Panc1 (cell line): ENCODE measurements at places on chromosomes 12 and 14.

DNA sequence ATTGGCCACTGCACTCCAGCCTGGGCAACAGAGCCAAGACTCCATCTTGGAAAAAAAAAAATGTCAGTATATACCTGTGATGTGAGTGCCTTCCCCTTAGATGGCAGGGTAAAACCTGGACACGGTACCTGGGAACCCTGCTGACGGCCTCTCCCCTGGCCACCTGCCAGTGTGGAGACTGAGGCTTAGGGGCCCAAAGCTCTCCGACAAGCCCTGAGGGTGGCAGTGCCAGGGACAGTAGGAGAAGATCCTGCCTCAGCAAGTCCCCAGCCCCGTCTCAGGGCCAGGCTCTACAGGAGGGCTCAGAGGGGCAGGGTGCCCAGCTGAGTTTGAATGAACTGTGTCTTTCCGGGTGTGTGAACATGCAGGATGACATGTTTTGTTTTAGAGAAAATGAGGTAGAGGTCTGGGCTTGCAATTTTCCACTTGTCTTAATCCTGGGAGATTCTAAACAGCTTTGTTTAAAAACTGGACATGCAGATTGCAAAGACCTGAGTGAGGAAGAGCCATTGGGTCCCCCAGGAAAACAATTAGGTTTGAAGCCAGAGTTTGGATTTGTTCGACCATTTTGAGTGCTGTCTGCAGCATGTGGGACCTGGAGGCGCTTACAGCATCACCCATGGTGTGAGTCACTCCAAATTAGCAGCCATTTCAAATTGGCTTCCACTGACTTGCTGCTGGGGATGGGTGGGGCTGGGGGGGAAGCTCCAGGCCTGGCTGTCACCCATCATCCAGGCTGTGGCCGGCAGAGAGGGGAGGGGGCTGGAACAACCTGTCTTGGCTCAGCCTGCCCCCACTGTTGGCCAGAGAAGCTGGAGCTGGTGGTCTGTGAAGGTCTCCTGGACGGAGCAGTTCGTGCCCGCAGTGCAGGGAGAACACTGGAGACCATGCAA, 10.8 kb downstream of the TSPAN9 start:
- no peak for DNase-seq

GRCh38 chr12:82434392-82434911, 76.1 kb downstream of the METTL25 start:
- no peak for DNase-seq

GRCh38 chr14:69532561-69533340, 41.9 kb downstream of the CCDC177 start:
- DNase-seq, result no peak

DNA sequence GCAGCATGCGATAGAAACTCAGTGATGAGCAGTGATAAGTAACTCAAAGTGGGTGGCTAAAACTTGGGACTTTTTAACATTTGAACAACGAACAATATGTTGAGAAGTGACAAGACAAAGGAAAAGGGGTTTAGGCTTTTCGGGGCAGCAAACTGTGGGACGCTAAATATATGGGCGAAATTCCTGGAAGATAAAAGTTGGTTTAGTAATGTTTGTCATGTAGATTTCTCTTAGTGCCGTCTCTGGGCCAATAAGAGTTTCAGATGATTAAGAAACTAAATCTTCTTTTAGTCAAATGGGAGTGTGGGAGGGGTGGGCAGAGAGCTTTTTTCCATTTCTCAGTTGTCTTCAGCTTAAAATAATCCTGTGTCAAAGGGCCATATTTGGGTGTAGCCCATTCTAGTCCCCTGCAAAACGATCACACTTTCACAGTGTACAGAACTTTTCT, 41.7 kb upstream of the FUT8 start:
- DNase-seq, result no peak

GRCh38 chr12:15546102-15546701, 223.9 kb downstream of the PTPRO start:
- no peak for DNase-seq

- no peak for DNase-seq
Observed at GRCh38 chr14:36268121-36268520, 52.3 kb downstream of the MBIP start.

DNA sequence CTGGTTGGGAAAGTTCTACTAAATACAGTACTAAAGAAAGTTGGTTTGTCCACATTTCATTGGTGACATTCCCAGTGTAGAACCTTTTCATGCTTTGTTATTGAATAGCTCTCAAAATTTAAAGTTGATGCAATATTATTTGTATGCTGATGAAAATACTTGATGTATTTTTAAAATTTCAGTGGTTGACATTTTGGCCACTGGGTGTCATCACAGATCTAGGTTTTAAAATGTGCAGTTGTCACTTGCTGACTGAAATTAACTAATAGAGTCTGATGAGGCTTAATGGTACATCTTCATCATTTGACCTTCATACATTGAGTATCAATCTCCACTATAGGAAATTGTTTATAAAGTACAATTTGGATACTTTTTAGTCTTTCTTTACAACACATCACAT, 37.1 kb downstream of the CMAS start:
- DNase-seq, result peak; percentile 12

DNA sequence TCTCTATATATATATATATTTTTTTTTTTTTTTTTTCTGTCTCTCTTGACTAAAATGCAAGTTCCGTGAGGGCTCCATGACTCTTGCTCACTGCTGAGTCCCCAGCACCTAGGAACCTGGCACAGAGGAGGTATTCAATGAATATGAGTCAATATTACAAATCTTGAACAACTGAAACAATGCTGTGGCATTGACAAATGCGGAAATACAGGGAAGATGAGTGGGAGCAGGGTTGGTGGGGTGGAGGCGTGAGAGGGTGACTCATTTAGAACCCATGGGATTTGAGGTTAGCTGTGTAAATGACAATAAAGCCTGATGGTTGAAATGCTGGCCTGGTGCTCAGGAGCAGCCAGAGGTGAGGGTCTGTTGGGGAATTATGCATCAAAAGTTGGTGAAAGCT, 121.7 kb upstream of the FUT8 start:
- no peak for DNase-seq

- DNase-seq, result no peak
Observed at GRCh38 chr14:95548328-95548929, 13.6 kb downstream of the GLRX5 start.

GRCh38 chr14:105529569-105530284, 3.3 kb downstream of the TMEM121 start:
- DNase-seq, result no peak

DNA sequence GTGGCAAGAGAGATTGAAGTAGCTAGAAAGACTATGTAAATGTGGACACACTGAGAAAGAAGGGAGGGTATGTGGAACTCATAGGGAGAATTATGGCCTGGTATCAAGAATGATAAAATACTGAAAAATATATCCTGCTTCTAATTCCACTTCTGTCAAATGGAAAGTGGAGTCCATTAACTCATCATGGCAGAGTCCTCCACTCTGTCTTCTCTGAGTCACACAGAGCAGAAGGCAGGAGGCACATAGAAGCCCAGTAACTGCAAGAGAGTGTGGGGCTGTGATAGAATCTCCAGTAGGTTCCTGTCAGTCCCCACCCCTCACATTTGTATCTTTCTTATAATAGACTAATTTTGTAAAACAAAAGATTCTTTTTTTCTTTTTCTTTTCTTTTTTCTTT, 223.7 kb downstream of the AKAP6 start:
- DNase-seq, result no peak

DNA sequence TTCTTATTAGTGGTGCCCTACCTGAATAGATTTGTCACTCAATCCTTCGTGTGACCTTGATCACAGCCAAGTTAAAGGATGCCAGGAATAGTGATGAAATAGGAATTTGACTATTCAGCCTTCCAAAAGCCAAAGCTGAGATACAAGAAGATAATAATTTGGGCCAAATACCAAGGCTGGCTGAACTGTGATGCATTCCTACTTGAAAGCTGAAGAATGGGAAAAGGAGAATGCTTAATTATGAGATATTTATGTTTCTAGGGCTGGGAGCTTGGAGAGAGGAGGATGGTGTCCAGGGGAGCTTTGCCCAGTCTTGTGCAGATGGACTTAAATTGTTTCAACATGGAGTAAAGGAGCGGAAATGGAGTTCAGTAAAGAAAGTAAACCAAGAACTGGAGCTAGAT, 5.2 kb downstream of the RNASE7 start:
- no peak for DNase-seq

DNA sequence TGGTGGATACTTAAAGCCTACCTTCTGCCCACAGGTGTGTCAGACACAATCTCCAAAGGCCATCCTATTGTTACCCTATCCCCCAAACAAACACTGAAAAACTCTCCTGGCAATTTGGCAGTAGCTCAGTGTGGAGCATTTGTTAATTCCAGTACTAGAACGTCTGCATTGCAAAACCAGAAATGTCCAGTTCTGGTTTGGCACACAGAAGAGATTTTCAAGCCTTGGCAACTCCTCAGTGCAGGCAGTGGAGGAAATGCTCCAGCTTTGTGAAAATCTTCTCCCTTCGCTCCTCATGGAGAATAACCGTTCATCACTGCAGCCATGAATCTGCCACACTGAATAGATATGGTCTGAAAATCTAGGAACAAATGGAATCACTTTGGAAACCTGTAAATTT, 5.3 kb upstream of the SOCS2 start:
- DNase-seq, result no peak

DNA sequence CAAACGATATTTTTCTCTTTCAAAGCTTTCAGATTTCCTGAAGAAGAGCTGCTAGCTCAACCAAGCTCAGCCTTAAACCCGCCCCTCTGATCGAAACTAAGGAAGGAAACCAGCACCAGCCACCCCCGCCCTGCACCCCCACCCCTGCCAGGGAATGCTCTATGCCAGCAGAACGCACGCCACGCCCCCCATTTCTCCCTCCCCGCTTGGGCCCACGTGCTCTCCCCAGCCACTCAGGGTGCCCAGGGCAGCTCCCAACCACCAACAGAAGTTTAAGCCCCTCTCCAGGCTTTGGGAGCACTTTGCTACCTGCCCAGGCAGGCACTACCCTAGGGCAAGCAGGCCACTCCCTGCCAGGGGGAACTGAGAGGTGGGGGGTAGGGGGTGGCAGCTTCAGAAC, 18.8 kb upstream of the KRT78 start:
- DNase-seq, result no peak

DNA sequence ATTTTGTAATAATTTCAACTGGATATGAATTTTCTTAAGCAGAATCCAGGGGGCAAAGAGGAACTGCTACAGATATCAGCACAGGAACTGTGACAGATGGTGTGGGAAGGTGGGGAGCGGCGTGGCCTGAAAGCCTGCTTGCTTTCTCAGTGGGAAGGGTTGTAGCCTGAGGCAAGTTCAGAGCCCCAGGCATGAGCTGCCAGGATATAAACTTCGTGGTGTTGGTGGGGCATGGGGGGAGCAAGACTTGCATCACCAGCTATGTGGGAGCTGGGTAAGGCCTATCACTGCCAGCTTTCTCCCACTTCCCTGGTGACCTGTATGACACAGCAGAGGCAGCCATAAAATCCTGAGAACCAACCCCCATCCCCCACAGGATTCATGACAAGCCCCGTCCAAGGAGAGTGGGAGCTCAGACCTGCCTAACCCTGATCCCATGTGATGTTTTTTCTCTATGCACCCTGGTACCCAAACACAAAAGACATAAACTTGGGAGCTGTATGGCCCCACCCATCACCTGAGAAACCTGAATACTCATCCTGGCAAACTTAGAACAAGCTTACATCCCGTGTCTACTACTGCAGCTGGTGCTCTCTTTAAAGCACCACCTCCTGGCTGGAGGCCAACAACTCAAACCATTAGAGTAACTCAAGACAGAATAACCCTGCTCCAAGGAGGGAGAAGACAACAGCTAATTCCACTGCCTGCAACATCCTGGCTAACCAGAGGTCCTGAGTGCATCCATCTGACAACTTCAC, 16.5 kb downstream of the CLEC1A start:
- DNase-seq, result no peak

- no peak for DNase-seq
Observed at GRCh38 chr12:56202366-56202765, 13.1 kb upstream of the SMARCC2 start.

GRCh38 chr14:77071938-77072388, 26.1 kb upstream of the CIPC start:
- DNase-seq, result no peak

GRCh38 chr12:50024805-50025186, 498 bp downstream of the RACGAP1 start:
- DNase-seq, result no peak

DNA sequence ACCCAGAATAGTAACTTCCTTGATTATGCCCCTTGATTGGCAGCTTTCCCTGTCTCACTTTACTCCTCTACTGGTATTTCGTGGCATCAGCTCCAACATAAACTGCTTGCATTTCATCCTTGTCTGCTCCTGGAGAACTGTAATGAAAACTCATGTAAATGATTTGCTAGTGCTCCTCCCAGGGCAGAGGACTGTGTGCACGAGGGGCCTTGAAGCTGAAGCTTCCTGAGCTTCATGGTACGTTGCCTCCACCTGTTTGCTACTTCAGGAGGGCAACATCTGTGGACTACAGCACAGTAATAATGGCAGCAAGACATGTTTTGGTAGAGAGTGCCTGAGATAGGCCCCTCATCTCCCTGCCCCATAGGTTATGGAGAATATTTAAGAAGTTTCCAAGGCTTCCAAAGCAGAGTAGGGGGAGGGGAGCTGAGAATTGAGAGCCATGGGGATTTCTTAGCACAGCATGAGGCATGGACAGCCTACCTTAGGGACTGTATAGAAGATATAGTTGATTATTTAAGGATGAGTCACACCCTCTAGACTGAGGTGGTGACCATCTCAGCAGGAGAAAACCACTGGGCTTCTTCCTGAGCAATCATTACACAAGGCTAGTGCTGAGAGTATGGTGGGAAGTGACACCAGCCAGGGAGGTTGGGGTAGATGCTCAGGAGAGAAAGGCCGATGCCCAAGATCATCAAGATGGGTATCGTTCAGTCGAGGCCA, 29.5 kb downstream of the CCDC198 start:
- no peak for DNase-seq

- no peak for DNase-seq
Observed at GRCh38 chr12:9033265-9033887, 44.0 kb downstream of the KLRG1 start.

DNA sequence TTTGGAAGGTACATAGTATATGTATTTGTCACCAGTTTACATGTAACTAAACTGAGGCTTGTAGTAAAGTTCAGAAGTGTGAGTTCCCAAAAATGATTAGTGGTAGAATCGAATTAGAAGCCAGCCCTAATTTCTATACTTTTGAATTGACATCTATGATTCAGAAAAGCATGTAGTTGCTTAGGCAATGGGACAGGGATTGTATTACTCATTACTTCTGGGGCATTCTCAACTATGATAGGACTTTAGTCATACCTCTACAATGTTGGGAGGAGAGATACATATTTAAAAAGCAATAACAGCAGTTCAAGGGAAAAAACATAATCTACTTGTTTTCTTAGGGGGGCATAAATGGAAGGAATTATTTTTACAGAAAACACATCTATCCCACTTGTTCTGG, 277.9 kb upstream of the E2F7 start:
- no peak for DNase-seq

GRCh38 chr12:20232931-20233675, 135.2 kb upstream of the PDE3A start:
- no peak for DNase-seq

- DNase-seq, result no peak
Observed at GRCh38 chr14:99506276-99506675, 25.1 kb downstream of the CCNK start.

DNA sequence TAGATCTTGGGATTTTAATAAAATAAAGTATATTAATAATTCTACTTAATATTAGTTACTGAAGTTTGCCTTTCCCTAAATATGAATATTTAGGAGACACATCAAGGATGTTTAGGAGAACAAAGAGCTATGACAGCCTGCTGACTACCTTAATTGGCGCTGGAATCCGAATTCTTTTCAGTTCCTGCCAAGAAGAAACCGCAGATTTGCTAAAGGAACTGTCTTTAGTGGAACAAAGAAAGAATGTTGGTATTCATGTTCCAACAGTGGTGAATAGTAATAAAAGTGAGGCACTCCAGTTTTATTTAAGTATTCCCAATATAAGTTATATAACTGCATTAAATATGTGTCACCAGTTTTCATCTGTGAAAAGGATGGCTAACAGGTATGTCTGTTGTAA, 54.5 kb downstream of the MIS18BP1 start:
- DNase-seq, result no peak
